HFFc6 (cell line): ENCODE measurements at places on chromosomes 4 and X. TPM values are rescaled to one million over a fixed set of nuclear protein-coding genes. Genes with fewer than 3 reads are reported as not detected.

GRCh38 chrX:29434939-29435338 lies 780.4 kb upstream of the MAGEB2 start:
- no peak overlapping the region for H3K27ac ChIP-seq
- H3K4me1 ChIP-seq = peaks cover 10% of the 10 kb centered on the region; the same call in 1 of the 2 replicates
- DNase-seq = no peak
- no peaks in the 10 kb centered on the region for H3K27me3 ChIP-seq
- no peak overlapping the region for H3K4me3 ChIP-seq

GRCh38 chr4:139978692-139979091 lies 175.3 kb downstream of the MAML3 start:
- no peak for DNase-seq
- H3K4me3 ChIP-seq = no peak overlapping the region
- peaks cover 2% of the 10 kb centered on the region for H3K27me3 ChIP-seq
- no peak overlapping the region for H3K27ac ChIP-seq

DNA sequence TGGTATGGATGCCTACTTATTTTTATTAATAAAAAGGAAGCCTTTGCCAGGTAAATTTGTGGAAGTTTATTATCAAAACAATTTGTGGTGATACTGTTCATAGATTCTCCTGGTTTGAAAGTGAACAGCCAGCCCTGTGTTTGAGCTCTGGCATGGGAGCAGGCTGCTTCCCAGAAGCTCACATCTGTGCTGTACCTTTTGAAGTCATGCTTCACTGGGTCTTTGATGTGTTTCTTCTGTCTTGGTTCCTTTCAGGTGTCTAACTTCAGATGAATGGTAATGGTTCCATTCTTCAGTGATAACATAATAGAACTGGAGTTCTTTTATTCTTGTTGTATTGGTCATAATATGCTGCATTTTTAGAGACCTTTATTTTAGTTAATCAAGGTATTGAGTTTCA lies 85.5 kb downstream of the BMPR1B start:
- peaks cover 5% of the 10 kb centered on the region; the same call in 1 of the 2 replicates for H3K27me3 ChIP-seq
- H3K4me3 ChIP-seq = no peak overlapping the region
- no peaks in the 10 kb centered on the region for H3K4me1 ChIP-seq
- no peak overlapping the region for H3K27ac ChIP-seq
- H3K36me3 ChIP-seq = no peaks in the 10 kb centered on the region

DNA sequence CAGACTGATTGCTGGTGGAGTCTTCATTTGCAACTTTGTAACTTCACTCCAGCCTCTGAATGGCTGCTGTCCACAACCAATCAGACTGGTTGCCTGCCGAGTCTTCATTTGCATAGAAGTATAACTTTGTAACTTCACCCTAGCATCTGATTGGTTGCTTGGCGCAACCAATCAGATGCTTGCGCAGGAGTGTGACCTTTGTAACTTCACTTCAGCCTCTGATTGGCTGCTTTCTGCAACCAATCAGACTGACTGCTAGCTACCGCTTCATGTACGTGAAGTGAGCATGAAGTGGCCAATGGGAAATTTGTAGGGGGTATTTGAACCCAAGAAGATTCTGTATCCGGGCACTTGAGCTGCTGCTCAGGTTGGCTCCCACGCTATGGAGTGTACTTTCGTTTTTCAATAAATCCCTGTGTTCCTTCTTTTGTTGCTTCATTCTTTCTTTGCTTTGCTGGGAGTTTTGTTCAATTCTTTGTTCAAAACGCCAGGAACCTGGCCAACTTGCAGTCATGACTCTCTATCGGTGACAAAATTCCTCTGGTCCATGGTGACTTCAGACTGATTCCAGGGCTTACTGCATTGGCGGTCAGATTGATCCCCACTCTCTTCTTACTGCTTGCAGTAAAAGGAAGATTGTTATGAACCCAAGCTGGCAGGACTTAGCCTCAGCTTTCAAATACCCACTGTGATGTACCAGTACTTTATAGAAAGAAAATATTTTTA lies 46.4 kb upstream of the FGG start:
- H3K27ac ChIP-seq = no peak overlapping the region
- no peaks in the 10 kb centered on the region for H3K36me3 ChIP-seq
- no peaks in the 10 kb centered on the region for H3K4me1 ChIP-seq
- no peak overlapping the region for H3K4me3 ChIP-seq
- no peaks in the 10 kb centered on the region; the same call in 1 of the 2 replicates for H3K27me3 ChIP-seq
- no peak for DNase-seq

DNA sequence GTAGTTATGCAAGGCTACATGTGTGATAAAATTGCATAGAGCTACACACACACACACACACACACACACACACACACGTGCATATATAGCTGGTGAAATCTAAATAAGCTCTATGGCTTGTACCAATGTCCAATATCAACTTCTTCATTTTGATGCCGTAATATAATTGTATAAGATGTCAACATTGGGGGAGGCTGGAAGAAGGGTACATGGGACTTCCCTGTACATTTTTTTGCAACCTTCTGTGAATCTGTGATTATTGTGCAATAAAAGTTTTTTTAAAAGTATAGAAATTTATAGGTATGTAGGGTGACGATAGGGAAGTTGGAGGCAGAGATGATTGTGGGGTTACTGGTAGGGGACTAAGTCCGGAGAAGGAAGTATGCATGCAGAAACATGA lies 105.5 kb downstream of the HDAC8 start:
- no peaks in the 10 kb centered on the region for H3K27me3 ChIP-seq
- no peak overlapping the region for H3K4me3 ChIP-seq
- peaks cover 5% of the 10 kb centered on the region; the same call in 1 of the 2 replicates for H3K36me3 ChIP-seq
- no peaks in the 10 kb centered on the region for H3K4me1 ChIP-seq
- no peak overlapping the region for H3K27ac ChIP-seq

DNA sequence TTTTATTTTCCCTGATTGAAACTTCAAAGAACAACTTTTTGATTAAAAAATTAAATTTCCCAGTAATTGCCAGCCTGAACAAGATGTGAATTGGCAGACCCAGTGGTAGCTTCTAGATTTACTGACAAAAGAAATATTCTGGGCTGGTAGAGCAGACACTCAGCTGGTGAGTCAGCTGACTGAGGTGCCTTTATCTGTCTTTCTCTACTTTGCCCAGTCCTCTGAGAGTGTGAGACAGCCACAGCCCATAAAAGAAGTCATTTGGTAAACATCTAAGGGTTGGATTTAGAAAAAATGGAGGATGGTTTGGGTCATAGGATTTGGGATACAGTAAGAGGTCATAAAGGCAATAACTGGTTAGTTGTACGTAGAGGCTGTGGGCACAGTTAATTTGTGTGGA lies 54.5 kb downstream of the CCSER1 start:
- H3K4me1 ChIP-seq = no peaks in the 10 kb centered on the region
- H3K27me3 ChIP-seq = no peaks in the 10 kb centered on the region
- no peak overlapping the region for H3K4me3 ChIP-seq
- no peak for DNase-seq

- no peak overlapping the region for H3K4me3 ChIP-seq
- H3K27me3 ChIP-seq = peaks cover 17% of the 10 kb centered on the region
- peaks cover 9% of the 10 kb centered on the region for H3K4me1 ChIP-seq
- H3K27ac ChIP-seq = no peak overlapping the region
- no peak for DNase-seq
Observed at GRCh38 chr4:181909368-181909767, 333.8 kb upstream of the TENM3 start.

DNA sequence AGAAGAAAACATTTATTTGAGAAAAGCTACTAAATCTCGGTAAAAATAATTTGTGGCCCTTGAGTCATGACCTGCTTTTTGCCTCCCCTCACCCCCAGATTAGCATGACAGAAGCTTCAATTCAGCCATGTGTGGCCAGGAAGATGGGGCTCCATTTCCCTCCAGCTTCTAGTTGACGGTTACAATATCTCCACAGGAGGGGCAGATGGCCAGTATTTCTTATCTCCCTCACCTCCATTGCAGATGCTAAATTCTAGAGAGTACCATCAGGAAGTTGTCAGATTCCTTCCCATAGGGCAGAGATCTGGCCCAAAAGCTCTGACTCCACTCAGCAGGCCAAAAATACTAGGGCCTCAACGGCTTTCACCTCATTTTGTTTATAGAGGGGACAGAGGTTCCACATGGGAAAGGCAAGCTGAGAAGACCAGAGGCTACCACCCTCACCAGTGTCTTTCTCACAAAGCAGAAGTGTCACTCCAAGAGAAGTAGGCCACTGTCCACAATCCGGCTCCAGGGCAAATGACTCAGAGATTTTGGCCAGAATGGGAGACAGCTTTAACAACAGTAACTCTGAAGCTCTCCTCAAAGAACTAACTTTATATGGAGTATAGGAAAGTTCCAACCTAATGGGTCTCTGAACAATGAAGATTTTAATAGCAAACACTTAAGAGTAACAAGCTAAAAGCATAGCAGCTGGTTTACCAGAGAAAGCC lies 108.3 kb downstream of the TBC1D19 start:
- DNase-seq = peak; percentile 70
- H3K4me3 ChIP-seq = peak overlapping the region; percentile 19; the same call in 1 of the 2 replicates
- peaks cover 42% of the 10 kb centered on the region for H3K36me3 ChIP-seq

GRCh38 chrX:22315151-22315550 lies 42.4 kb downstream of the CBLL2 start:
- H3K36me3 ChIP-seq = no peaks in the 10 kb centered on the region
- H3K27ac ChIP-seq = no peak overlapping the region
- peaks cover 17% of the 10 kb centered on the region for H3K4me1 ChIP-seq
- no peak for DNase-seq

UGT2B17 gene
- total RNA-seq = not detected in 3 replicates

DNA sequence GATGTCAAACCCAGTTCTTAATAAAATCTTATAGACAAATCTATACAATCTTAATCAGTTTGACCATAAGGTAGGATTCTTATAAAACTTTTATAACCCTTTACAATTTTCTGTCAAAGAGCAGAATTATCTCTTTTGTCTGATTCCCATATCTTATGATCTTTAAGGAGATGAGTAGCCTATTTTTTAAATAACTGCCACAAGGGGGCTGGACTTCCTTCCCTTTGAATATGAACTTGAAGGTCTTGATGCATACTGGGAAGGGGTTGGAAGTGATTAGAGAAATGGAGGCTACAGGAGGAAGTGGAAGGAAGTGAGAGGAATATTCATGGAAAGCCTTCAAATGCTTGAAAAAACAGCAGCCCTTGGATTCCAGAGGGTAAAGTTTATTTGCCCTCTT lies 111.1 kb downstream of the APOOL start:
- no peak overlapping the region for H3K27ac ChIP-seq
- H3K4me3 ChIP-seq = no peak overlapping the region
- H3K27me3 ChIP-seq = no peaks in the 10 kb centered on the region
- DNase-seq = no peak
- no peaks in the 10 kb centered on the region for H3K4me1 ChIP-seq

- H3K36me3 ChIP-seq = no peaks in the 10 kb centered on the region
- no peak overlapping the region for H3K4me3 ChIP-seq
- H3K4me1 ChIP-seq = no peaks in the 10 kb centered on the region
- no peaks in the 10 kb centered on the region; the same call in 1 of the 2 replicates for H3K27me3 ChIP-seq
Observed at GRCh38 chr4:95268819-95269565, 279.8 kb downstream of the UNC5C start.

DNA sequence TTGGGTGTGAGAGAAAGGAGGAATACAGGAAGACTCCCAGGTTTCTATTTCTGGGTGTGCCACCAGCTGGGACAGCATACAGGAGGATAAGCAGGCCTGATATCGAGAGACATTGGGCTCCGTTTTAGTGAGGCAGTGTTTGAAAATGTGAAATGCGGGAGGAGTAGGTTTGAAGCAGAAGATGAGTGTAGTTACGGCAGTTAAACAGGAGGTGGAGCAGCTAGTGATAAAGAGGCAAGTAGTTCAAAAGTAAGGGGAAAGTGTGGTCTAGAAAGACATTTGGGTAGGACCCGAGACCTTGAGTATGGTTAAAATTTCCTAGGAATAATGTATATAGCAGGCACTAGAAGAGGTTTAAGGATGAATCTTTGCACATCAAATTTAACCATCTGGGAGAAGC lies 42.4 kb downstream of the DCUN1D4 start:
- no peaks in the 10 kb centered on the region for H3K4me1 ChIP-seq
- DNase-seq = no peak
- no peak overlapping the region for H3K27ac ChIP-seq
- no peak overlapping the region for H3K4me3 ChIP-seq
- H3K36me3 ChIP-seq = peaks cover 7% of the 10 kb centered on the region; the same call in 1 of the 2 replicates

- no peaks in the 10 kb centered on the region for H3K27me3 ChIP-seq
- no peak overlapping the region for H3K27ac ChIP-seq
- H3K4me3 ChIP-seq = no peak overlapping the region
- peaks cover 29% of the 10 kb centered on the region for H3K36me3 ChIP-seq
Observed at GRCh38 chr4:39312816-39313215, 53.3 kb downstream of the RFC1 start.

GRCh38 chrX:119155416-119156035 lies 27.9 kb upstream of the KIAA1210 start:
- no peak overlapping the region for H3K27ac ChIP-seq
- peak; percentile 39 for DNase-seq
- H3K27me3 ChIP-seq = peaks cover 7% of the 10 kb centered on the region
- H3K4me3 ChIP-seq = no peak overlapping the region
- peaks cover 10% of the 10 kb centered on the region for H3K4me1 ChIP-seq
- no peaks in the 10 kb centered on the region for H3K36me3 ChIP-seq

RTL3 gene
- 0.46 to 0.51 TPM (median 0.51 TPM) in 3 replicates for total RNA-seq

DNA sequence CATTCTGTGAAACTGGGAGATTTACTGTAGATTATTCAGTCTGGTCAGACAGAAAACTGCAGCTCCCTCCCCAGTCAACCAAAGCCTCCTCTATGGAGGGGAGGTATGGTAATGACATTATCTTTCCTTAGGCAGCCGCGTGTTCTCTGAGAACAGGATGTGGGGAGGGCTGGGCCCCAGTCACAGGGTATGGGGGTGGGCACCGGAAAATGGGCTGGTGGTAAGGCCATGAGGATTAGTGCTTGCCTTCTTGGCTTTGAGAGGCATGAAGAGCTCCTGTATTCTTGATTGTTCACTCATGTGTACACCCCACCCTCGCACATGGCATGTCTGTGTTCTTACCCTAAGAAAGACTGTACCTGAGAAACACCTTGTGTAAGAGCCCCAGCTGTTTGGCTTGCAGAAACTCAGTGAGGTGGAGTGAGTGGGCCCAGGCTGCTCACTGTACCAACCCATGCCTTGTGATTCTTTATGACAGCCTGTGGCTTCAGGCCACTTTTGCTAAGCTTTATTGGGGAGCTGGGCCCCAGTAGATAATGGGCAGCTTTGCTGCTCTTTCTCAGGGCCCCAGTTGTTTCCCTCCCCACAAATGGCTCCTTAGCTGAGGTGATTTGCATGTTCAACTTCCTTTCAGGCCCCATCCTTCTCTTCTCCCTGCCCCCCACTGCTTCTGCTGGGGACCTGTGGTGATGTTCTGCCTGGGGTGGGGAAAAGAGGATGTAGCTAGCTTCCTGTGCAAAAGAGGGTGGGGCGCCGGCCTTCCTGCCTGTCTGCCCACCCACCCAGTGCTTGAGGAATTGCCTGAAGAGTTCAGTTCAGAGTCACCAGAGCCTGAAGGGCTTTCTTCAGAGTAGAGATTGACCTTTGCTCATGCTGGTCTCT lies 30.7 kb downstream of the MSN start:
- peaks cover 74% of the 10 kb centered on the region for H3K4me1 ChIP-seq
- peak overlapping the region; percentile 78 for H3K4me3 ChIP-seq
- no peaks in the 10 kb centered on the region for H3K27me3 ChIP-seq
- H3K27ac ChIP-seq = peak overlapping the region; percentile 93
- peaks cover 10% of the 10 kb centered on the region; the same call in 1 of the 2 replicates for H3K36me3 ChIP-seq

GPR119 gene
- total RNA-seq = not detected in 3 replicates

FBXW7 gene
- total RNA-seq = 20.8 to 26.1 TPM (median 23.7 TPM) in 3 replicates
